ENCODE measurements at places on chromosomes 6 and 20.

DNA sequence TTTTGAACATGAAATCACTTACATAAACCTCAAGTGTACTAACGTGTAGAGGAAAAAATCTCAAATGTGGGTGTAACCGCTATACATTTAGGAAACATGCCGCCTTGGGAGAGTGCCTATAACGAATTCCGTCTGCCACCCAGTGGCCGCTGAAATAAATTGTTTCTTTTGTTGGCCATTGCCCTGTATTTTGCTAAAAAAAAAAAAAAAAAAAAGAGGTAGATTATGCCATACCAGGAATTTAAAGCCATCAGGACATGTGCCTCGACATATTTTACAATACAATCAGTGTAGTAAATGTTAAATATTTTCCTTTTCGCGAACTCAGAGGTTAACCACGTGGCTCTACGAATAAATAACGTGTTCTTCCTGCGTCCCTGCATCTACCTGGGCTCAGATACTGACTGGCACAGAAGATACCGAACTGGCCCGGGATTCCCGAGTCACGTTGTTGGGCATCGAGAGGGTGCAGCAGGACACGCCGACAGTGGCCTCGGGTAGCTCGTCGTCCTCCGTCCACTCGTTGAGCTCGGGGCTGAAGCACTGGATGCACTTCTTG lies 14.3 kb downstream of the KLHL31 start:
- DNase-seq, result no peak

DNA sequence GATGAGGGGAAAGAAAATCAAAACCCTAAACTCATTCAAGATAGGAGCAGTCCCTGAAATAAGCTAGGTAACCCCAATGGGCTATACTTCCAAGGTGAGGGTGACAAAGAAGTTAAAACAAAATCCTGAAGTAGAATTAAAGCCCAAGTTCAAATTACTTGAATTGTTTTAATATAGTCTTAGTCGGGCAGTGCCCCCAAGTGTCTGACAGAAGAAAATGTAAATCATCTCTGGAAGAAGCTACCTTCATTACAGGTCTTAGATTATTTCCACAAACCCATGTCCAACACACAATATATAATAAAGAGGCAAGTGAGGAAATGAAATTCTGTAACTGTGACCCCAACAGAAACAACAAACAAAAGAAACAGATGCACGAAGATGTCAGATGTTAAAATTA lies 36.8 kb upstream of the L3MBTL3 start:
- no peak for DNase-seq

- DNase-seq, result no peak
Observed at GRCh38 chr6:15622045-15622740, 40.6 kb downstream of the DTNBP1 start.

DNA sequence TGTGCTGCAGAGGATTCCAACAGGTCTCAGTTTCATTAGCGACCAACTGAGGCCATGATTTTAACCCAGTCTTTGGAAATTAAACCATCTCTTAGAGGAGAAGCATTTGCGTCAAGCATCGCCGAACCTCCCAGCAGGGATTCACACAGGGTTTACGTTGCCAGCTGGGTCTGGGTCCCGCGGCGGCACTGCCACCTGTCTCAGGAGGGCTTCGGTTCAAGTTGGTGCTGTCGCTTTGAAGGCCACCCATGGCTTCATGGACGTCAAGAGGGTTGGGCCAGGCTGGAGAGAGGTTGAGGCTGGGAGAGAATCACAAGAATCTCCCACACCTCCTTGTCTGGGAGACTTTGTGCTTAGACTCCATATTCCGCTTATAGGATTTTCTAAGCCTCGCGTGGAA lies 43.0 kb upstream of the FRMD1 start:
- DNase-seq, result no peak

DNA sequence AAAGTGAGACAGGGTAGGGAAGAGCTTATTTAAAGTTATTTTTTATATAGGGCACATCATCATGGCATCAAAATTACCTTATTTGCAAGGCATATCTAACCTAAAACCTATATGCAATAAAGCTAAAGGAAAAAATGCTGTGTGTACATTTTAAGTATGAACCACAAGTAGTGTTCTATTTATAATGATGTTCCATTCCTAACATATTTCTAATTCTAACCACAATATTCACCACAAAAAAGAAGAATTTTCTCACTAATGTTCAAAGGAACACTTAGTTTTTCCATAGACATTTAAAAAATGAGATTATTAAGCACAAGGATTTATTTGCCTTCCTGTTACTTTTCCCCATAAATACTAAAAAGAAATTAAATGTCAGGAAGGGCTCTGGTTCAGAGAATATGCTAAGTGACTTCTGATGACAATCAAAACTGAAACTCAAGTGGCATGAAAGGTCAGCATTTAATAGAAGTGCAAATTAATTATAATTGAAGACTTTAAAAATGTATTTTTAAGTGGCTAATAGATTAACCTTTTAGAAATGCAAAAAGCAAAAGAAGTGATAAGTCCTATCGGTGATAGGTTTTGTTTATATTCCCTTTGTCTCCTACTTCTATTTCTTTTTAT lies 25.1 kb downstream of the GPR63 start:
- no peak for DNase-seq

DNA sequence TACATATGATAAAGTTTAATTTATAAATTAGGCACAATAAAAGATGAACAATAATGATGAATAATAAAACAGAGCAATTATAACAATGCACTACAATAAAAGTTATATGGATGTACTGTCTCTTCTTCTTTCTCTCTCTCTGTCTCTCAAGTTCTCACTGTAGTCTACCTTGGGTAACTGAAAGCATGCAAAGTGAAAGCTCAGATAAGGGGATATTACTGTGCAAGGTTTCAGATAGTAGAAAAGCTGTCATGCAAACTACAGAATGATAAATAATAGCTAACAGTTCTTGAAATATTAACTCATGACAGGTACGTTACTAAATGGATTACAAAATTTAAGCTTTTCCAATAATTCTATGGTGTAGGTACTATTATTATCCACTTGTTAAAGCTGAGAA lies 311.9 kb upstream of the PRDM1 start:
- no peak for DNase-seq

GRCh38 chr6:81937296-81937937 lies 184.9 kb upstream of the TENT5A start:
- peak; percentile 33 for DNase-seq

GRCh38 chr6:98044151-98044561 lies 761.1 kb upstream of the MMS22L start:
- no peak for DNase-seq

- DNase-seq, result no peak
Observed at GRCh38 chr6:148905901-148906300, 159.1 kb downstream of the UST start.

DNA sequence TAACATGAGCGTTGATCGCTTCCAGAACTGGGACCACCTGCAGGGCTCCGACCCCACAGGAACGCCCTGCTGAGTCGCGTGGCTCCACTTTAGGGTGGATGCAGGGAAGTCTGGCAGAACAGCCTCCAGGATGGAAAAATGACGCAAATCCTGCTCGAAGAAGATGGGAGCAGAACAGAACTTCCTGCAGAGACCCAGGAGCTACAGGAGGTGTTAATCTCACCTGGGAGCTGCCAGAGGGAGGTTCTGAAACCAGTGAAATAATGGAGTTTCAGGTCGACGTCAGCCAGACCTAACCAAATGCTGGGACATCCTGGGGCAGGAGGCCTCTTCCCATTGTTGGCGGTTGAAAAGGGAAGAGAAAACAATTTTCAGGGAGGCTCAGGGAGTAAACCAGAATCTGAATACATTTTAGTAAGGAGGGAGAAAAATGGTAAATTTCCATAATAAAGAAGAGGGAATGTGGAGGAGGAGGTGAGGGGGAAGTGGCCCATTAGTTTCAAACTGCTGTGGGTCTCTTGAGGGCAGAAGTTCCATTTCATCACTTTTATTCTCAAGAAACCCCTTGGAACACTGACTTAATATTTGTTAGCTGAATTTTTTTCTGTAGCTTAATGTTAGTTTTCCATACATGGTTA lies 558.4 kb upstream of the CDH4 start:
- DNase-seq, result no peak

- no peak for DNase-seq
Observed at GRCh38 chr6:163872335-163872734, 457.8 kb downstream of the QKI start.

DNA sequence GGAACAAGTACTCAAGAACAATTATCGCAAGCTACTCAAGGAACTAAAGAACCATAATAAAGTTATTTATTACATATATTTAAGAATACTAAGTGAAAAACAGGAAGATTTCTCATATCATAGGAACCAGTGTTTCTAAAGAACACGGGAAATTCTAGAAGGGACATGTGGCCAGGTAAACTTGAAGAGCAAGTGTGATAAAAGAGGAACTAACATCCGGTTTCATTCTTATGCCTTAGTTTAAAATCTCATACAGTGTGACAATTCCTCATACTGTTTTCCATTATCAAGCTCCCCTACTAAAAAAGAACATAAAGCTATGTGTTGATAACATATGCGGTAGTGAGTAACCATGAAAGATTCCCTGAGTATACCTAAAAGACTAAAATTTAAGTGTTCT lies 163.5 kb upstream of the SHLD1 start:
- no peak for DNase-seq

GRCh38 chr6:13072686-13073347 lies 255.5 kb downstream of the TBC1D7 start:
- no peak for DNase-seq

- no peak for DNase-seq
Observed at GRCh38 chr20:16236589-16237241, 336.5 kb downstream of the KIF16B start.

DNA sequence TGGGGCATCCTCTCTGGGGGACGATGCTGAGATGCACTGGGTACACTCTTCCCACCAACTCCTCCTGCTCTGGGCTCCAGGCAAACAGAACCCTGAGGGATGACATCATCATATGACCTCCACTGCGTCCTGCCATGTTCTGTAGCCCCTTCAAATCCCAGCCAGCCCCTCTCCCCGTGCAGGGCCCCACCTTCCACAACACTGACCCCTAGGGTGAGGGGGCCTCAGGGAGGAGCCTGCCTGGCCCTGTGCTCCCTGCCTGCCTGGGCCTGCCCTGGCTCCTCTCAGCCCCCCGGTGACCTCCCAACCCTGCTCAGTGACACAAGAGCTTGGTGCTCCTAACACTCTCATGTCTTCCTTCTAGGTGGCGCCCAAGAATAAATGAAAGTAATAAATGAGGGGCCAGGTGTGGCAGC lies 9.6 kb upstream of the SPDEF start:
- DNase-seq, result no peak

DNA sequence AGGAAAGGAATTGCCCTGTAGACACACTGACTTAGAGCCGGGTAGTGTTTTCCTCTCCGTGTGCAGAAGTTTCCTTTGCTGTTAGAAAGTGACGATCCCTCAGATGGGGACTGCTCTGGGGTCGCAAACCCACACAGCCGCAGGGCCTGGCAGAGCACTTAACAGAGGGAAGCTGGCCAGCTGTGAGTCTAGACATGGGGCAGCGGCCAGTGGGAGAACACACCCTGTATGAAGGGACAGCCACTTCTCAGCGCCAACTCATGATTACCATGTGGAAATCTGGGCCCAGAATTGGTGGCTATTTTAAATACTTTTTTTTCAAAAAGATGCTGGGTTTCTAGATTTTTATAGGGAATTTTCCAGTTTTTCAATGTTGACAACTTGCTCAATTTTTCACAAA lies 39.4 kb downstream of the SLC9A8 start:
- no peak for DNase-seq

- no peak for DNase-seq
Observed at GRCh38 chr20:58670659-58671058, 19.6 kb downstream of the STX16 start.

GRCh38 chr6:127348028-127348661 lies 4.7 kb upstream of the ECHDC1 start:
- no peak for DNase-seq

DNA sequence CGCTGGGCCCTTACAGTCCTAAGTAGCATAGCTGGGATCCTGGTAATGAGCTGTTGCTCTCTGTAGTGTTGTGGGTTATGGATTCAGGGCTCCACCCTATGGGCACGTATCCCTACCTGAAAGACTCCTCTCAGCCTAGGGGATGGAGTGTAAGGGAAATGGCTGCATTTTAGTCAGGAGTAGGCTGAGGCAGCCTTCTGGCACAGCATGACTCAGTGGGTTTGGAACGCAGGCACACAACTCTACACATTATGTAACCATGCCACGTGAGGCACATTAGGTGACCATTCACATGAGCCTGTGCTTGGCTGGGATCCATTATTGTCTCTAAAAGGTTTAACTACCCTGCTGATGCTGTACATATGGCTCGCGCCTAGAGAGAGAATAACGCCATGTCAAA lies 27.8 kb downstream of the HDDC2 start:
- DNase-seq, result peak; percentile 82

GRCh38 chr20:53346335-53346648 lies 247.3 kb downstream of the ZNF217 start:
- no peak for DNase-seq

- DNase-seq, result no peak
Observed at GRCh38 chr6:64000818-64001491, 365.4 kb downstream of the PHF3 start.

- DNase-seq, result peak; percentile 87
Observed at GRCh38 chr6:12354499-12354898, 64.3 kb downstream of the EDN1 start.

- no peak for DNase-seq
Observed at GRCh38 chr20:43781215-43781614, 54.4 kb upstream of the GTSF1L start.

DNA sequence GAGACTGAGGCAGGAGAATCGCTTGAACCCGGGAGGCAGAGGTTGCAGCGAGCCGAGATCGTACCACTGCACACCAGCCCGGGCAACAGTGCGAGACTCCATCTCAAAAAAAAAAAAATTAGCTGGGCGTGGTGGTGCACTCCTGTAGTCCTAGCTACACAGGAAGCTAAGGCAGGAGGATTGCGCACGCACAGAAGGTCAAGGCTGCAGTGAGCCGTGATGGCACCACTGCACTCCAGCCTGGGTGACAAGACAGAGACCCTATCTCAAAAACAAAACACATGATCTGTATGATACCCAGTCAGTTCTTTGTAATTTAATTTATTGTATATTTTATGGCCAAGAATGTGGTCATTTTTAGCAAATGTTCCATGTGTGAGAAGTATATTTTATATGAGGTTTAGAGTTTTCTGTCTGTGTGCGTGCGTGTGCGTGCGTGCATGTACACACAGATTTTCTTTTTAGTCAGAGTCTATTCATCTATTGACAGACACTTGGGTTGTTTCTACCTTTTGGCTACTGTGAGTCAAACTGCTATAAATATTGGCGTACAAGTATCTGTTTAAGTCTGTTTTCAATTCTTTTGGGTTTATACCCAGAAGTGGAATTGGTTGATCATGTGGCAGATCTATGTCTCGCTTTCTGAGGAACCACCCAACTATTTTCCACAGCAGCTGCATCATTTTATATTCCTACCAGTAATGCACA lies 22.2 kb upstream of the MYL9 start:
- no peak for DNase-seq

All from epithelial cell of prostate (primary cell).